ENCODE measurements at places on chromosomes 3 and 15. TPM values are rescaled to one million over a fixed set of nuclear protein-coding genes. Genes with fewer than 3 reads are reported as not detected.

FAM107A gene
- 5.7 TPM for polyA plus RNA-seq

SPINT1 gene
- polyA plus RNA-seq, result 76.8 TPM

NOX5 gene
- polyA plus RNA-seq, result 0.65 TPM

ANKRD34C gene
- 0.05 TPM for polyA plus RNA-seq

RGMA gene
- 12.2 TPM for polyA plus RNA-seq

SHISA5 gene
- polyA plus RNA-seq, result 120 TPM

ACAD9 gene
- 39.9 TPM for polyA plus RNA-seq

Data from renal cortex interstitium (tissue), 15 donors.